ENCODE measurements at places on chromosomes 2 and 18.

GRCh38 chr2:231015478-231015877, 19.6 kb downstream of the SPATA3 start:
- no peak for DNase-seq

DNA sequence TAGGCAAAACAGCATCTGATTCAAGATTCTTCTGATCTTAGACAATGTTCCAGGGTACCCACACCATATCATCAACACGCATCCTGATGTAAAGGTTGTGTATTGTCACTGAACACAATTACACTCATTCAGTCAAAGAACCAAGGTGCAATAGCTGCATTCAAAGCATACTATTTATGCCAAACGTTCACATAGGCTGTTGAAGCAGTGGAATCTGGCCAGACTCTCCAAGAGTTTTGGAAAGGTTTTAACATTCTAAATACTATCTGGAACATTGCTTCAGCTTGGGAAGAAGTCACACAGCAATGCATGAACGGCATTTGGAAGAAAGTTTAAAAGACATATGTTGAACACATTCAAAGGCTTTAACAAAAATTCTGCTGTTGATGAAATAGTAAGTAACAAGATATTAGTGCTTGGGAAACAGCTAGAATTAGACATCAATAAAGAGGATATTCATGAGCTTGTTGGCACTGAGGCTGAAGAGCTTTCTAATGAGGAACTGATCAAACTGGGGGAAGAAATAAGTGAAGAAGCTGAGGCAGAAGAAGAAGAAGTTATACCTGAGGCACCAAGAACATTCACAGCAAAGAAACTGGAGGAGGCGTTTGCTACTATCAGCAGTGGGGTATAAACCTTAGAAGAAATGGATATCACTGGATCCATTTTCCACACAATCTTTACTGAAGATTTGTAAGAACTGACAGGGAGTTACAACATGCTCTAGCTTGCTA, 47.6 kb upstream of the MSH6 start:
- no peak for DNase-seq

- DNase-seq: no peak
Measured at GRCh38 chr2:9975805-9976447, 24.4 kb downstream of the GRHL1 start.

DNA sequence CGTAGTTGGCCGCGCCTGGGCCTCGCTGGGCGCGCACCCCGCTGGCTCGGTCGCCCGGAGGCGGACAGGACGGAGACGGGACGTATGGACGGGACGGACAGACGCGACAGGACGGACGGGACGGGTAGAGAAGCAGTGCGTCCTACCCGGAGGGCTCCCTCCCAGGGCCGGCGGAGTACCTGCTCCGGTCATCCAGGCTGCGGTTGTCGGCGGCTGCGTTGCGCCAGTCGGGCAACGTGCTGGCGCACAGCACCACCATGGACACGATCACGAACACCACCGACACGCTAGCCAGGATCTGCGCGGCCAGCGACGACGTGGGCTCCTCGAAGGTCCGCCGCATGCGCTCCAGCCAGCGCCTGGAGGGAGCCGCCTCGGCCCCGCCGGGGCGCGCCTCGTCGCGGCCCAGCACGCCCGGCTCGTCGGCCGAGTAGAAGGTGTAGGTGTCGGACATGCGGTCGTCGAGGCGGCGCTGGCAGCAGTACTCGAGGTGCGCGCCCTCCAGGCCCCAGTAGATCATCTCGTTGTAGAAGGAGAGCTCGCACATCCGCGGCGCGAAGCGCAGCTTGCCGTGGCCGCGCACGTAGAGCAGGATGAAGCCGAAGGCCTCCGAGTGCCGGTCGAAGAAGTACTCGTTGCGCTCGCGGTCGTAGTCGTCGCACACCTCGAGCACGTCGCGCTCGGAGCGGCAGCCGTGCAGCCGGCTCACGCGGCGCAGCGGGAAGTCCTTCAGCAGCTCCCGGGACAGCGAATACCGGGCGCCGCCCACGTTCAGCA, 903 bp downstream of the KCNG3 start:
- DNase-seq: peak; percentile 37

DNA sequence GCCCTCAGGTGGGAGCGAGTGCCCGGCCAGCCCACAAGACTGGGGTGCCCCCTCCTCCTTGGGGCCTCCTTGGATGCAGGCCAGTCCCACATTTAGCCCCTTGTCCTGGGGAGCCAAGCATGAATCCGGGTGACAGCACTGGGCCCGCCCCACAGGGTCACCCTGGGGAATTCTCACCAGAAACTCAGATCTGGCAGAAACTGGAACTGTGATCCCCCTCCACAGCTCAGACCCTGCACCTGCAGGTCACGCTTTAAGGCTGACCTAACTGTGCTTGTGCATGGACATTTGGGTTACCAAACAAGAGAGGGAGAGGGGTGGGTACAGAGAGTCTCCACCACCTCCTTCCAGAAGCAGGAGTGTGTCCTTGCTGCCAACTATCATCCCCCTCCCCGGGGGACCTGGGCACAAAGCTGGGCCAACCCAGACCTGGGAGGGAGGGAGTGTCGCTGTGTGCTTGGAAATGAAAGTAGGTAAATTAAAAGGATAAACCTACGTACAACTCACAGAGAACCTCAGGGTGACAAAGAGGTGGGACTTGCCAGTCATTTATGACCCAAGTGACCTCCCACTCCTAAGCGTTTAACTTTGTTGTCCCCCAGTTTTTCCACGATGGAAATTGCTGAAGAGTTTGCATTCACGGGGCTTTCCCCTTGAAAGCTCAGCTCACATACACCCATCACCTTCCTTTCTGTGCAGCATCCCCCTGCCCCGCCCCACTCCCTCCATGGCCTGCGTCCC, 9.1 kb downstream of the ITM2C start:
- DNase-seq: no peak

GRCh38 chr2:224584111-224584784, 915 bp downstream of the CUL3 start:
- DNase-seq: no peak

GRCh38 chr2:95040426-95040825, 14.9 kb downstream of the MAL start:
- DNase-seq: no peak

- no peak for DNase-seq
Measured at GRCh38 chr18:55515214-55515613, 72.8 kb downstream of the TCF4 start.

GRCh38 chr2:10410823-10411437, 37.2 kb downstream of the ODC1 start:
- no peak for DNase-seq

- no peak for DNase-seq
Measured at GRCh38 chr2:11042841-11043240, 112.4 kb upstream of the SLC66A3 start.

GRCh38 chr2:25229279-25230197, 61.2 kb upstream of the POMC start:
- no peak for DNase-seq

DNA sequence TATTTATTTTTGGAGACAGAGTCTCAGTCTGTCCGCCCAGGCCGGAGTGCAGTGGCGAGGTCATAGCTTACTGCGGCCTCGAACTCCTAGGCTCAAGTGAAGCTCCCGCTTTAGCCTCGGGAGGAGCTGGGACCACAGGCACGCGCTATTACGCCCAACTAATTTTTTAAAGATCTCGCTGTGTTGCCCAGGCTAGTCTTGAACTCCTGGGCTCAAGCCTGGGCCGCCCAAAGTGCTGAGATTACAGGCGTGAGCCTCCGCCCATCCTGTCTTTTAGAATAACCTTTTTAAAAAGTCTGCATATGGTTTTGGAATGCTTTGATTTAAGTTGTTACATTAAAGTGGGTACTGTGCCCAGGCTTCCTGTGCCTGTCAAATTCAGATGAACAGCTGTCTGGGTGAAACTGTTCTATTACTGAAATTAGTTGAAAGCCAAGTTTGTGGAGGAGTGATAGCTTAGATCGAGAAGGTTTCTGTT, 944 bp downstream of the RAB3GAP1 start:
- no peak for DNase-seq

DNA sequence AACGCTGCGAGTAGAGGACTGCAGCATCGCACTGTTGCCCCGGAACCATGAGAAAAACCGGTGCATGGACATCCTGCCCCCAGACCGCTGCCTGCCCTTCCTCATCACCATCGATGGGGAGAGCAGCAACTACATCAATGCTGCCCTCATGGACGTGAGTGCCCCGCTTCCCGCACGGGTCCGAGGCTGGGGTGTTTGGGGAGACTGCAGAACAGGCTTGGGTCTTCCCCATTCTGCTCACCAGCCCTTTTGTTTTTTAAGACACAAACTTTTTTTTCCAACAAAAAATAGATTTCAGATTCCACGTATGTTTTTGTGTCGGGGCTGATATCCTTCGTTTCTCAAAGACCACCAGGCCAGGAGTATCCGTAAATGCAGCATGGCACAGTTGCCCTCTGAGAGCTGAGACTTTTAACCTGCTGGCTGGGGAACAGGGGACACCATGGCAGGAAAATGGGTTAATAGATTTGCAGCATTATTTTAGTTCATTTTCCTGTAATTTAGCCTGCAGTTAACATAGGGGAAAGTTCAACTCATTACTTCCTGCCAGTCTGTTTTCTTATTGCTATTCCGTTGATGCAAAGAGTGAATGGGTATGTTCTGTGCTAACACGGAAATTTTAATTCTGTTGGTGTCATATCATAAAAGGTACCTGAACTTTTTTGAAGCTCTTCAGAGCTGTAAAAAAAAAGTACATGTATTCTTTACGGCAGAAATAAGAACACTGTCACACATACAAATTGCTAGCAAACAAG, 229.9 kb upstream of the RAB12 start:
- no peak for DNase-seq

DNA sequence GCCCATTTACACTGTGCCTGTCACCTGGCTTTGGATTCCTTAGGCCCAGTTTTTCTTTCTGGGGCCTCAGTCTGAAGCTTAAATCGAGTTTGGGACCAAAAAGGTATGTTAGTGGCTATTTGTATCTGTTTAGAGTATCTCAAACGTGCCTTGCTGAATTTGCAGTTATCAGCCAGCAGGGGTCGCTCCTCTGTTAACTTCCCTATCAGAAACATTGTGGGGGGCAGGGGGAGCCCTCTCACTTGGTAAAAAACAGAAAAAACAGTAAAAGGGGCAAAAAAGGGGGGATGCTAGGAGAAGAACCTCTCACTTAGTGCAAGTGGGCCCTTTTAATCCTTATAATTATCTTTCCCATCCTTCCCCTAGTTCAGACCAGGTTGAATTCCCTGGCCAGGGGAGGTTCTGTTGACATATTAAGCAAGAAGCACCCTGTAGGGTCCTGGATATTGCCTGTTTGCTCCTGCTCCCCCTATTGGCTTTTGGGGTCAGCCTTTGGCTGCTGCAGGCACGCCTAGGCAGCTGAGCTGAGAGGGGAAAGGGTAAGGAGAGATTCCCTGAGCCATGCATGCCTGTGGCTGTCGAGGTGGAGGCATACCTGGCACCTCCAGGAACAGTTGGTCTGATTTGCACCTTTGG, 8.8 kb upstream of the IFIH1 start:
- no peak for DNase-seq

DNA sequence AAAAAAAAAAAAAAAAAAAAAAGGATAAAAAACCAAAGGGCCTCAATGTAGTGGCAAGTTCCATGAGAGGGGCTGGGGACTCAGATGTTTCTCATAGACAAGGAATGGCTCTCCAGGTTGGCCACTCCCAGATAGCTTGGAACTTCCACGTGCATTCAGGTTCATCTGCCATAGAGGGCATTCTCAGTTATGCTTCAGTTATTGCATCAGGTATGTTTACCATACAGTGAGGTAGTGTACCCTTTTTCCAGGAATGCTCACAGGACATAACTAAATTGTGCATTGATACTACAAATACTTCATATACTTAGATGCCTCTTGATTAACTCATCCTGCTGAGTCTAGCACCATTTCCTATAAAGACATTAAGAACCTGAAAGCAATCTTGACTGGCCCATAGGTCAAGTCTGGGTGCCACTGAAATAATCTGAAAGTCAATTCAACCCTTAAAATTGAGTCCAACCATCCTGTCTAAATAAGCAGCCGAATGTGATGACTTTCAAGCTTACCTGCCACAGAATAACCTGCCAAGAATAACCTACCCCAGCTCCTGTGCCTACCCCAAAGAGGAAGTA, 14.6 kb upstream of the KLHL23 start:
- DNase-seq: no peak

- no peak for DNase-seq
Measured at GRCh38 chr2:64978514-64979268, 10.5 kb upstream of the SLC1A4 start.
